ENCODE measurements at places on chromosomes 2 and 18.

- DNase-seq, result no peak
Measured at GRCh38 chr2:25250331-25251070, 82.1 kb upstream of the POMC start.

DNA sequence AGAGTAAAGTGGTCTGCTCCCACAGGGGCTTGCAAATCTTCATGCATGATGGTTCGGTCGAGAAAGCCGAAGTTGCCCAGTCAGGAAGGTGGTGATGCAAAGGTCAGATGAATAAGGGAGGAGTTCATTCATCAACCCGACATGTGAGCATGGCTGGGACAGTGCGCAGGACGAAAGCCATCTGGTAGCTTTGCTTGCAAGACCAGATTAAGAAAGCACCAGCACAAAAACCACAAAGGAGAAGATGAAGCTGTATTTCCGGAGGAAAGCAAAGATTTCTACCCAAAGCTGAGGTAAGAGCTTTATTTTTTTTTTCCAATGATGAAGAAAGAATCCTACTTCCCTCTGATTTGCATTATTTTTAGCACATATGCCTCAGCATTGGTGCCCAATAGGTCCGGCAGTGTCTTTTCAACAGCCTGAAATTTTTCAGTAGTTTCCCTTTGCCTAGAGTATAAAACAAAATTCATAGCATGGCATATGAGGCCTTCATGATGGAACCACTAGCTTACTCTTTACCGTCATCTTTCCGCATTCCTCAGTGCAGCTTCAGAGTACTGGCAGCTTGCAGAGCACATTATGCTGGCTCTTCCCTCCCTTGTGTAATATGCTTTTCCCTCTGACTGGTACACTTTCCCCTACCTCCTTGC is 112.0 kb upstream of the THOC1 start:
- no peak for DNase-seq

DNA sequence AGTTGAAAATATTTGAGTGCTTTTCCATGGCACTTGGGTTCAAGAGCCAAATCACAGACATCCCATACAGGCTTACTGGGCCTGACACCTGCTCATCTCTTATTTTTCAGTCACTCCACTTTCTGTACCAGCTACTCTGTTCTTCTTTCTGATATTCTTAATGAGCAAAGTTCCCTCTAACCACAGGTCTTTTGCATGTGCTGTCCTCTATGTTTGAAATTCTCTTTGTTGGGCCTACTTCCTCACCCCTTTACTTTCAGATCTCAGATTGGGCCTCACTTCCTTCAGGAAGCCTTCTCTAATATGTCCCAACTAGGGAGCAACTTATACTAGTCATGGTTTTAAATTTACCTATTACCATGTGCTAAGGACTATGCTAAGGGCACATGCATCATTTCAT is 81.8 kb upstream of the RBMS1 start:
- no peak for DNase-seq

DNA sequence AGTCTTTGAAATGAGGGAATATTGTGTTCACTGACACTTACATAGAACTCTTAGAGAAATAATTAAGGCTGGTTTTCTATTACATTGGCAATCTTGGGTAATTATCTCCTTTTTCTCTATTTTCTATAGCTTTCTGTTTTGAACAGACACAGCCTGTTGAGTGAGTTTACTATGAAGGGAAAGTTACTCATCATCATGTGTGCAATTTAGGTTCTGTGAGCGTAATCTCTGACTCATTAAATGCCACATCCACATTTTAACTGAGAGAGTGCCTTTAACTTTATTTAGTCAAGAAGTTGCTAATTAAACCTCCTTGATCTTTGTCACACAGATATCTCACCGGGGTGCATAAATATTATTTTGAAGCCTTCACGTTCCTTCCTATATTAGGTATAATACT is 174.0 kb upstream of the SLC8A1 start:
- no peak for DNase-seq

DNA sequence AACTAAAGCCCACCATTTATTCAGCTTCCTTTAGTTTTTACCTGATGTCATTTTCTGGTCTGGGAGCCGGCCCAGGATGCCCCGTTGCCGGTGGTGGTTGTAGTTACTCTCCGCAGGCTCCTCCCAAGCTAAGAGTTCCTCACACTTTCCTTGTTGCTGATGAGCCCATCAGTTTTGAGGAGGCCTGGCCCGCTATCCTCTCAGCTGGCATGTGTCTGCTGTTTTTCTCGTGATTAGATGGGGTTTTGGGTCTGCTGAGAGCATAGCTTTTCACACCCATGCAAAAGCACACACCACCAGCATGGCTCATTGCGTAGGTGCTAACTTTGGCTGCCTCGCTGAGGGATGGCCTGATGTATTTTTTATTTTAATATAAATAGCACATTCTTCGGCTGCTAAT is 72.1 kb downstream of the PSMG2 start:
- DNase-seq, result no peak

DNA sequence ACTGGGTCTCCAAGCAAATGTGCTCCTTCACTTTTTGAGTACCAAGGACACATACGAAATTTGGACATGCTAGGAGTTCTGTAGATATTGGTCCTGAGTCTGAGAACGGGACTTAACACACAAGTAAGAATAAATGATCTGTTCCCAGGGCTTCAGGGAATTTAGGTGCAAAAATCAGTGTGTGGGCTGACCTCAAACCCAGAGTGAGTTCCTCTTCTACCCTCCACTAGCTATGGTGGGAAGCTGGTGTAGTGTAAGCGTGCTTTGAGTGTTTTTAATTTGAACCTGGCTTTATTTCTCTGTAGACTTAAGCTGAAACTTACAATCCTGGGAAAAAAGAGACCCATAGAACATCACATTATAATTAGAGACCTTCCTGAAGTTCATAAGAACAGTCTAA is 50.5 kb downstream of the MYO3B start:
- no peak for DNase-seq

GRCh38 chr2:115910270-115910669 is 1467.8 kb downstream of the DPP10 start:
- DNase-seq, result no peak

Measured in activated T-cell treated with anti-CD3 and anti-CD28 coated beads for 48 hours (primary cell).